Cortex of kidney (tissue), 1 donor: ENCODE measurements at places on chromosomes 4 and X.

DNA sequence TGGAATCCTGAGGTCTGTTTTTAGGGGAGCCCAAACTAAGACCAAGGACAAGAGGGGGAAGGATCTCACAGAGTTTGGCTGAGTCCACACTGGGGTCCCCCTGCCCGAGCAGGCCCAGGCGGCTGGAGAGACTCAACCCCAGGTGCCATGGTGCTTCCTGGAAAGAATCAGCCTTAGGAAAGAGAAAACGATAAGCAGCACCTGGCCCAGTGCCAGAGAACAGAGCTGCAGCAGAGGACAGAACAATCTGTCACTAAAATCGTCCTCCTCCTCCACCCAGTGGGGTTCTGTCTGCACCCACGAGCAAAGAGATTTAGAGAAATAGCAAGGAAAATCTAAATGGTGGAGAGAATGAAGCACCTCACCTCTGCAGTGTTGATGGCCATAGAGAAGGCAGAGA lies 470.5 kb downstream of the BCOR start:
- DNase-seq, result no peak

- no peak for DNase-seq
Observed at GRCh38 chrX:75115707-75116413, 40.2 kb downstream of the ABCB7 start.

GRCh38 chr4:11746734-11747133 lies 318.0 kb upstream of the HS3ST1 start:
- DNase-seq, result no peak

DNA sequence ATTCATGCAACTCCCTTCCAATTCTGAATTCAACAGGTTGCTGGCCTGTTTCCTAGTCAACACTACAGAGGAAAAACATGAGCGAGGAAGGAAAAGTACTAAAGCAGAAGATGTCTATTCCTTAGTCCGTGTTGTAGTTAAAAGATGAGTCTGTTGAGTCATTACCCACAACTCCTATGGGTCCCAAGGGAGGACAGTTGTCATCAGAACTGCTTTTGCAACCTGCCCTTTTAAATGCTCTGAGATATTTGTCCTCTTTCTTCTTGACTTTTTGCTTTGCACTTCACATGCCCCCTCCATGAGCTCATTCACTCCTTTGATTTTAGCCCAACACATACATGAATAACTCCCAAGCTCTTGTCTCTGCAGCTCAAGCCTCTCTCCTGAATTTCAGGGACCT lies 119.2 kb downstream of the CORIN start:
- DNase-seq, result no peak

DNA sequence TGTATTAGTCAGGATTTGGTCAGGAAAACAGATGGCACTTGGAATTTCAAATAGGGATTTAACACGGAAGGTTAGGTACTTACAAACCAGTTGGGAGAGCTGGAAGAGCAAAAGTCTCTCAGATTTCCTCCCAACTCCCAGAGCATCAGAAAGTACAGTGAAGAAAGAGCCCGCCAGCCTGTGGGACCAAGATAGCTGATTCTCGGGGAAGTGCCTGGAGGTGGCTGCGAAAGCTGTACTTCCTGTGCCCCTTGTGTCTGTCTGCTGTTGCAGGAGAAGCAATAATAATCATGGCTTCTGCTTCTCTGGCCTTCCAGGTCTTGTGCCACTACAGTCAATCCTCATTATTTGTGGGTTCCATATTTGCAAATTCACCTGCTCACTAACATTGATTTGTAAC lies 221.0 kb upstream of the BCOR start:
- no peak for DNase-seq

DNA sequence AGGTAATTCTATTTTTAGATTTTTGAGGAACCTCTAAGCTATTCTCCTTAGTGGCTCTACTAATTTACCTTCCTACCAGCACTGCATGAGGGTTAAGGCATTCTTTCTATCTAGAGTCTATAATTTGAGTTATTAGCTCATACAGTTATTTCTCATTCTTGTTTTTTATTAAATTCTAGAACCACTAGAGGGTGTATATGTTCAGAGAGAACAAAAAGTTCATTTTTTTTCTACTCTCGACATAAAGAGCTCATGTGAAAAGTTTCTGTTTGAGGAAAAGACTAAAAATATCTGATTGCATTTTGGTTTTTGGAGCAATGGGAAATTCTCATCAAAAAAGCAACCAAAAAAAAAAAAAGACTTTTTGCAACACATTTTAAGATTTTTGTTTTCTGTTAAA lies 57.0 kb upstream of the LRAT start:
- no peak for DNase-seq

- DNase-seq, result no peak
Observed at GRCh38 chr4:89434364-89434988, 126.9 kb upstream of the GPRIN3 start.

- DNase-seq, result no peak
Observed at GRCh38 chr4:96407225-96407624, 567.3 kb downstream of the PDHA2 start.

- no peak for DNase-seq
Observed at GRCh38 chr4:108950158-108950915, 187.5 kb upstream of the ETNPPL start.

- no peak for DNase-seq
Observed at GRCh38 chr4:109703664-109704361, 568 bp upstream of the CASP6 start.

- no peak for DNase-seq
Observed at GRCh38 chr4:56705334-56705733, 24.2 kb upstream of the HOPX start.

- no peak for DNase-seq
Observed at GRCh38 chr4:11525085-11525484, 96.4 kb upstream of the HS3ST1 start.

GRCh38 chrX:153184787-153185186 lies 5.7 kb downstream of the MAGEA1 start:
- no peak for DNase-seq

- DNase-seq, result no peak
Observed at GRCh38 chr4:7352486-7352885, 82.2 kb downstream of the PSAPL1 start.

- DNase-seq, result no peak
Observed at GRCh38 chr4:169062897-169063244, 52.8 kb upstream of the CBR4 start.

DNA sequence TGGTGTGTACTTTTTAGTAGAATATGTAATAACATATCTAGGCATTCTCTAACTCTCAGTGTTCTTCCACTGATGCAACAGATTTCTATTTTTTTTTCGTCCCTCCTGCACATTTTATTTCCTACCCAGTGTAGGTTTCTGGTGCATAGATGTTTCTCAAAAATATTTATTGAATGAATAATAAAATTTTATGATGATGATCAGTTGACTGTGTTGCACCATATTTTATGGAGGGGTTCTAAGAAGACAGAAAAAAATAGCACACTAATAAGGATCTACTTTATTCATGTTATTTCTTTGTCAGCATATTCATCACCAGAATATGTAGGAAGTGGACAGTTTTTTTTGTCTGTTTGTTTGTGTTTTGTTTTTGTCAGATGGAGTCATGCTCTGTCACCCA lies 2529.3 kb downstream of the ARAP2 start:
- no peak for DNase-seq

DNA sequence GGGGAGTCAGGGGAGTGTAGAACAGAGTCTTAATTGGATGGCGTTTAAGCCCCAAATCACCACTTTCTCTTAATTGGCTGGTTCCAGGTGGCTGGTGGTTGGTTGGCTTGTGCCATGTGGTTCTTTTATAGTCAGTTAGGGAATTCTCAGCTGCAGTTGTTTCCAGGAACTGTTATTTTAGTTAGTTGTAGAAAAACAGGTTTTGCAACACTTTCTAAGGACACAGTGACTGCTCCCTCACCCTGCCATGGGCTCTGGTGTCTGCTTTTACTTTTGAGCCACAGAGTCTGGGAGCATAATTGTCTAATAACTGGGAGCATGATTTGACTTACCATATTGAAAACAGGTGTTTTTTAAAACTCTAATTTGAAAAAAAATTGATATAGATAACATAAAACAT lies 75.8 kb upstream of the PCDH18 start:
- DNase-seq, result no peak

- no peak for DNase-seq
Observed at GRCh38 chr4:41329361-41329760, 72.6 kb downstream of the UCHL1 start.

GRCh38 chrX:68632491-68632890 lies 15.0 kb upstream of the STARD8 start:
- no peak for DNase-seq

DNA sequence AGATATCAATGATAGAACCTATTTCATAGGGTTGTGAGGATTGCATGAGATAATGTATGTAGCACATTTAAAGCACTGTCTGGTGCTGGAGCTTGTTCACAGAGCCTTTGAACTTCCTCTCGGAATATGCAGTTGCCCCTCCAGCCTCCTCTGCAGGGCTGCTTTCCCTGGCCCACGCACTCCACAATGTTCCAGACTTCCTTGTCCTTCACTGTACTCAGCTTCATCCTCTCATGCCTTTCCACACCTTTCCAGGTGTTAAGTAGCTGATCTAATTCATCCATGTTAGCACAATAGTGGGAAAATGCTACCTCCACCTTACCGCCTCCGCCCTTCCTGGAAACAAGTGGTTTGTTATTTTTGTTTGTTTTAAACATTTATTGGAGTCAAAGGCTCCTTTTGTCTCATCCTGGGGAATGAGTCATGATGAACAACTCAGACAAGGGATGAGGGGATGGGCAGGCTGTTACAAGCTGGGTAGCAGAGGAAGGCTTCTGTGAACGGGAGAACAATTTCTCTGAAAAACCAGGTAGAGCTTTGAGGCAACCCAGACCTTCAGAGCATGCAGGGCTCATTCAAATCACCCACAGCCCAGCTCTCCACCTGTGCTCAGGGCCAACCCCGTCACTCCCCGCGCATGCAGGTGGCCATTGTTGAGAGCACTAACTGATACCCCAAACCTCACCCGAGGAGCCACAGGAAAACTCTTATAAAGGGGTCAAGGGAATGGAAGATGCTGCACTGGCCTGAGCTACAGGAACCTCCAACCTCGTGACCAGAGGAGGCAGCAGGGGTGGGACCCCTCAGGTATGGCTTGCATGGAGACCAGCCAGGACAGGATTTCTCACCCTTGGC lies 84.9 kb upstream of the TBL1X start:
- DNase-seq, result no peak

- no peak for DNase-seq
Observed at GRCh38 chr4:17646693-17647092, 32.3 kb downstream of the MED28 start.

- DNase-seq, result no peak
Observed at GRCh38 chrX:45714866-45715265, 514.2 kb upstream of the DIPK2B start.

DNA sequence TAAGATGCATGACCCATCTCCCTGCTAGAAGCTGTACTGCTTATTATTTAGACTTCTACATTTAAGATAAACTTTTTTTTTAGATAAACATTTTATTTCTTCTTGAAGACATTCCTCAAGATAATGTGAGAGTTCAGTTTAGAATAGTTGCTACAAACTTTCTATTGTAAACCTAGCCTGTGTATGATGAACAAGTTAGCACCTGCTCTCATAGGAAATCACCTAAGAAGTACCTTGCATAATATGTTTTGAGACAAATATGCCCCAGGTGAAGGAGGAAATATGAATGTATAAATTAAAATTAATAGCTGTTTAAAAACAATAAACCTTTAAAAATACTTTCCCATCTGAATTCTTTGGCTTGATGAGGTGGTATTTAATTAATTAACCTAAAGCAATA lies 35.6 kb downstream of the RASGEF1B start:
- DNase-seq, result no peak

- no peak for DNase-seq
Observed at GRCh38 chr4:8850074-8850829, 21.4 kb downstream of the HMX1 start.
